Left lung (tissue), 14 donors: ENCODE measurements at places on chromosomes 2 and 18. TPM values are rescaled to one million over a fixed set of nuclear protein-coding genes. Genes with fewer than 3 reads are reported as not detected.
A peak's percentile ranks its signal among the peaks of the same experiment; 100 is the strongest.

The TRIM43 gene
- not detected for total RNA-seq

DNA sequence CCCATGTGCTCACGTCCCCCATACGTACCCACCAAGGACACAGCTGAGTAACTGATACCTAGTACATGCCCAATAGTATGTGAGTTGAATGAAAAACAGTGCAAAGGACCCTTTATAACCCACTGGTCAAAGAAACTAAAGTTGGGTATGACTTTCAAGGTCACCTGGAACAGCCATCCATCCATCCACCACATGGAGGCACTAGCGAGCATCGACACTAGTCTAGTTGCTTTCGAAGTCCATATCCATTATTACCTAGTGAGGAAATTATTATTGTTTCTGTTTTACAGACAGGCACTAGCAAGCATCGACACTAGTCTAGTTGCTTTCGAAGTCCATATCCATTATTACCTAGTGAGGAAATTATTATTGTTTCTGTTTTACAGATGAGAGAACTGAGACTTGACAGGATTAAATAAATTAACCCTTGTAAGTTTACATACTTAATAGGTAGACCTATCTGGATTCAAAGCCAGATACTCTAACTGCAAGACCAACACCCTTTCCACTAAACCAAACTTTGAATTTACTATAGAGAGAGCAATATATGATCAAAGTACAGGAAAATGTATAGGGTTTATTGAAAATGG, 233.7 kb downstream of the METTL4 start:
- DNase-seq: no peak

- DNase-seq: no peak
These were observed 130.2 kb upstream of the ID2 start for GRCh38 chr2:8551622-8552074.

The RRM2 gene
- 24.9 TPM for total RNA-seq

GRCh38 chr2:98519156-98519555, 74.5 kb downstream of the INPP4A start:
- no peak for DNase-seq

GRCh38 chr2:55112229-55113031, 62.2 kb upstream of the RTN4 start:
- peak; percentile 73 for DNase-seq

The DPP4 gene
- total RNA-seq: 28.0 TPM
